Activated CD4-positive, alpha-beta T cell treated with anti-CD3 and anti-CD28 coated beads, Interleukin-2, Interleukin-6, amounts not matched to agents 100 ng/mL and 50 ng/mL, durations not matched to agents 16 hours and 8 hours (primary cell): ENCODE measurements at places on chromosomes 6 and 20.

GRCh38 chr6:41693281-41694240, 41.8 kb downstream of the TFEB start:
- DNase-seq, result no peak

- no peak for DNase-seq
These were observed 20.4 kb upstream of the CTNNBL1 start for GRCh38 chr20:37673444-37673843.

GRCh38 chr6:116323863-116324262, 44.1 kb upstream of the TSPYL1 start:
- no peak for DNase-seq

GRCh38 chr20:51434580-51435247, 107.8 kb downstream of the NFATC2 start:
- no peak for DNase-seq

GRCh38 chr6:126300126-126300525, 39.8 kb upstream of the CENPW start:
- no peak for DNase-seq

- DNase-seq, result no peak
These were observed 67.6 kb downstream of the B4GALT5 start for GRCh38 chr20:49646126-49646525.

GRCh38 chr20:51660672-51661608, 107.2 kb downstream of the ATP9A start:
- DNase-seq, result peak; percentile 38

DNA sequence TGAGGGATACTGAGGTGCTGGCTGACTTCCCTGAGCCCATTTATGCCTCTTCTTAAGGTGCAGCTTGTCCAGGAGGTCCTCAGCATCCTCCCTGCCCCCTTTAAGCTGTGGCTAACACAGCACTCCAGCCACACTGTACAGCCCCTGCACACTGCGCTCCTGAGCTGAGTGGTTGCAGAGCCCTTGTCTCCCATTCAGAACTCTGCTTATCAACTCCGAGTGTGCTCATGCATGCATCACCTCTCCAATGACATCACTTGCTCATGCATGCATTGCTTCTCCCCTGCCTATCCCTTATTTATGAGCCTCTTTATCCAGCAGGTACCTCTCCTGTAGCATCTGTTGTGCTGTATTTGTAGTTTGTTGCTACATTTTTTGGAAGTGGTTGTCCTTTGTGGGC, 124.6 kb downstream of the AIG1 start:
- DNase-seq, result no peak

DNA sequence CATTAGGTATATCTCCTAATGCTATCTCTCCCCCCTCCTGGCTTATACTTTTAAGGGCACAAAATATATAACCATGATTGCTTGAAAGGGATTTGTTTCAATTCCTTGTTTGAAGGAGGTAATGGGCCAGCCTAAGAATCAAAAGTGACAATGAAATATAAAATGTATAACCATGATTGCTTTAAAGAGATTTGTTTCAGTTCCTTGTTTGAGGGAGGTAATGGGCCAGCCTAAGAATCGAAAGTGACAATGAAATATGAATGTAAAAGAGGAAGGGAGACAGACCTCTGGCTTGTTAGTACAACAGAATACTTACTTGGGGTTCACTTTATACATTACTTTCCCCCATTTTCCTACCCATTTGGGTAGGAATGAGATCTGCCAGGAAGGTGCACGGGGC, 55.5 kb downstream of the FOXC1 start:
- DNase-seq, result no peak

GRCh38 chr6:22738194-22738593, 168.8 kb downstream of the HDGFL1 start:
- DNase-seq, result no peak

GRCh38 chr6:11734861-11735613, 43.6 kb downstream of the ADTRP start:
- no peak for DNase-seq

DNA sequence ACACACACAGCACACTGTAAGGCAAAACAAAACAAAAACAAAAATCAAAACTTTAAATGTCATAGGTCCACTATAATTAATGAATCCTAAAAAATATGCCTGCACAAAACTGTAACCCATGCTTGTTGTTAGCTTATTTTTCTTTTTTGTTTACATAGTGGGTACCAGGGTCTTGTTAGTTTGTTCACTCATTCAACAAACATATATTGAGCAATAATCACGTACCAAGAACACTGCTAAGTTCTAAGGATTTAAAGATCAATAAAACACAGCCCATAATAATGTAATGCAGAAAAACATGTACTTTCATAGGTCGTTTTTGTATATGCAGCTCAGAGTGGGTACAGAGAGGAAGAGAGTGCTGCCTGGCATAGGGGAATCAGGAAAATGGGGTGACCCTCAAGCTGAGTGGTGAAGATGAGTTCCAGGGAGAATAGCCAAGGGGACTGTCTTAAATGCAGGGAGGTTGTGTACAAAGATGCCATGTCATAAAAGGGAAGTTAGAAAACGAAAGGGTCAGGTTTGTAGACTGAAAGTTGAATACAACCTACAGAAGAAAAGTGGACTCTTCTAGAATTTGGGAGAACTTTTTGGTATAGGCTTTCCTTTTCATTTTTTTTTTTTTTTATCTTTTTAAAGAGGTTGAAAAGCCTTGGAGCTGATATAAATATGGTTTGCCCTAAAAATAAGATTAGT, 113.3 kb upstream of the TBX18 start:
- DNase-seq, result no peak

- DNase-seq, result no peak
These were observed 67.5 kb upstream of the TFB1M start for GRCh38 chr6:155381673-155382337.

DNA sequence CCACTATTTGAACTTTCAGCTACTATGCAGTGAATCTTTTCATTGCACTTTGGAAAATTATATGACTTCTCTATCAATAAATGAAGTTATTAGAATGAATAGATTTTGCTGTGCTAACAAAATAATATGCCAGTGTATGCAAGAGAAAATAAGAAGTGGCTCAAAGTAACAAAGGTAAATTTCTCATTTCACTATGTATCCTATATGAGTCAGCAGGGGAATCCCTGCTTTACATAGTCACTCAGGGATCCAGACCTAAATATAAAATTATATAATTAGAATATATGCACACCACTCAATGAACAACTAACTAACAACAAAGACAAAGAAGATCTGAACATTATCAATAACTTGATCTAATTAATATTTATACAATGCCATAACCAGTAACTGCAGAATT, 390.8 kb upstream of the IRAK1BP1 start:
- DNase-seq, result no peak

DNA sequence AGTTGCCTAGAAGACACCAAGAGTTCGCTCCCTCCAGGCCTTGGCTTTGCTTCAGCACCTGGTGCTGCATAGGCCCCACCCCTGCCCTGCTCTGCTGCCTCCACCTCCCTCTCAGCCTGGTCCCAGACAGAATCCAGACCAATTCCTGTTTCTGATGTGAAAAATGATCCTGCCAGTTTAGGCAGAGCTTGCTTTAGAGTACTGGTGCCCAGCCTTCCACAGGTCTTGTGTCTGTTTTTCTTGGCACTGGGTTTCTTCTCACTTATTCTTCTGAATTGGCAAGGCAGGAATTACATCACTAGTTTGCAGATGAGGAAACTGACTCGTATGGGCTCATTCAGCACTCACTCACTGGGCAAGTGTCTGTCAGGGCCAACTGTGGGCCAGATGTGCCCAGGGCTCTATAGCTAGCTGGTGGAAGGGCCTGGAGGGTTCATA, 53.0 kb downstream of the HLA-A start:
- DNase-seq, result no peak

GRCh38 chr6:159180001-159180400, 10.8 kb downstream of the FNDC1 start:
- no peak for DNase-seq

GRCh38 chr6:129133770-129134192, 250.8 kb downstream of the LAMA2 start:
- no peak for DNase-seq

DNA sequence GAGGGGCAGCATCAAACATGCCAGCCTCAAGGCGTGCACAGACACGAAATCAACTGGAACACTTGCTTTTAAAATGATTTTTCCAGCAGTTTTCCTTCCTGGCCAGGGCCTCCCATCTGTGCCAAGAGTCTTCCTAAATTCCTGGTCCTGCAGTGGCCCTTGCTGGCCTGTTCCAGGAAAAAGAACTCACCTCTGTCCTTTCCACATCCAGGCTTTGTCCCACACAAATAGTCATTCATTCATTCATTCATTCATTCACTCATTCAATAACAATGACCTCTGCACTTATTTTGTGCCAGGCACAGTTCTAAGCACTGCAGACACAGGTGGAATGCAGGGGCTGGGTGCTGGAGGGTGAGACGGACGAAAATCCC, 89.0 kb upstream of the CCDC167 start:
- DNase-seq, result no peak

GRCh38 chr20:32447136-32448027, 89.3 kb downstream of the ASXL1 start:
- DNase-seq, result no peak

- DNase-seq, result no peak
These were observed 207.0 kb upstream of the SIM1 start for GRCh38 chr6:100671740-100672139.

GRCh38 chr20:19451923-19452295, 239.5 kb downstream of the SLC24A3 start:
- no peak for DNase-seq

- DNase-seq, result no peak
These were observed 176.1 kb upstream of the PLN start for GRCh38 chr6:118371955-118372354.

DNA sequence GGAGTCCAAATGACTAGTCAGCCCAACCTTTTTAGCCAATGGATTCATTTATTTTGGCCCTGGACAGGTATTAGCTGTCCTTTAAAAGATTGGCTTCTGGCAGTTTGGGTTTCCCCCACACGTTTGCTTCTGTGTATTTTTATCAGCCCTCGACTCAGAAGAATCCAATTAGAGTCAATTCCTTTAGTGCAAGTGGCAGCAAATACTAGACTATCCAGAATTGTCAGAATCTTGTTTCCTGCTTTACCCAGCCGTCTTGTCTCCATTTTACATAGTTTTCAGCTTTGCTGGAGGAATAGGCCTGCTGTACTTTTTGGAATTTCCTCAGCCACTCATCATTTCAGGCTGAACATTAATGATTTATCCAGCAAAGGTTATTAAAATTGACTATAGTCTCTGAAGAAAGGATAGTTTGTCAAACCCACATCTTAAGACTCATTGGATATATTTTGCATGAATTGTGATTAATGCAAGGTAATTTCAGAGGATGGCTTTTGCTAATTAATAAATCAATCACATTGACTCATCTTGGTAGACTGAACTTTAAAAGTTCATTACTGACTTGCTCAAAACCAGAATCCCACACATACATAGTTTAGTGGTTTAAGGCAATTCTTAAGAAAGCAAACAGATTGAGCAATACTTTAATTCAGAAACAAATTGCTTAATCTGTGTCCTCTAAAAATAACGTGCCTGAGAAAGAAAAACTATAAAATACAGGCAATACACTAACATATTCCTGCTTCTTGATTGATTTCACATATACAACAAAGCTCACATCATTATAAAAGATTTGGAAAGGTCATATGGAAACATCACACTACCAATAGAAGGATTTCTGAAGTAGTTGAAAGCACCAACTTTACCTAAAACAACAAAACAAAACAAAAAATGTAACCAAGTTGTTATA, 62.9 kb upstream of the ZNF217 start:
- DNase-seq, result peak; percentile 63

DNA sequence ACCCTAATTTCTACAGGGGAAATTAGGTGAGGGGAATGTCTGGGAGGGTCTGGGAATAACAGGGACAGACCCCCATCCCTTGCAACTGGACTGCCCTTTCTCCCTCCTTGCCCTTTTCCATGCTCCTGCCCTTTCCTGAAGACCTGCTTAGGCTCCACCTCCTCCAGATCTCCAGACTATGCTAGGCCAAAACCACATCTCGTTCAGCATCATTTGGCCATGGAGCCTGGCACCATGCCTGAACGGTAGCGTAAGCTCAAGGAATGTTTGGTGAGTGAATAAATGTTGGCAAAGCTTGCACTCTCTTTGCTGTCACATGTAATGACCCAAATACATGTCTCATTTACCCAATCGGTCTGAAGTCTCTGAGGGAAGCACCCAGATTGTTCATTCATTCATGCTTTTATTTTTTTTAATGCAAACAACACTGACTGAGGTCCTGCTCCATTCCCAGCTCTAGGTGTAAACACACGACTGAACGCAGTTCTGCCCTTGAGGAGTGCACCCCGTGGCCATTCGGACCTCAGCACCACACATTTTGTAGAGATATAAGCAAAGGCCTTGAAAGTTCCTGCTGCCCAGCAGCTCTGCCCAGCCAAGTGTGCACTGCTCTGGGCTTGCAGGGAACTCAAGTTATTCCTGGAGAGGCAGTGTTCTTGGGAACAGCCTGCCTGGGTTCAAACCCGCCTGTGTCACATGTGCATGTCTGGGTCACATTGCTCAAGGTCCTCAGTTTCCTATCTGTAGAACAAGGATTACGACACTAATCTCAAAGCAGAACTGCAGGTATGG, 1.1 kb upstream of the GRM4 start:
- DNase-seq, result no peak

DNA sequence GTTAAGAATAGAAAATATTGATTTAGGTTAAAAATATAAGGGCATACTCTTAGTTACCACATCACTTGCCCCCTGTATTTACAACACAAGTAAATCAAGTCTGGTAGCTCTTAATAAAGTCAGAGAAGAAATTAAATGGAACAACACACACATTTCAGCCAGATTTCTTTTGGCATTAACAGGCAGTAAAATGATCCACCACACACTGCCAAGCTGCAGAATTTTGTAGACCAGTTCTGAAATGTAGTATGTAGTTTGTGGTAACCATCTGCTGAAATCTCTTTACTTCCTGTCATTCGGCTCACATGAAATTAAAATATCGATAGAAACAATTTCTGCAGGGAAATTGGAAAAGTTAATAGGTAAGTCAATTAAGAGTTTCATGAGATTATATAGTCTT, 326.8 kb downstream of the KHDRBS2 start:
- DNase-seq, result no peak

DNA sequence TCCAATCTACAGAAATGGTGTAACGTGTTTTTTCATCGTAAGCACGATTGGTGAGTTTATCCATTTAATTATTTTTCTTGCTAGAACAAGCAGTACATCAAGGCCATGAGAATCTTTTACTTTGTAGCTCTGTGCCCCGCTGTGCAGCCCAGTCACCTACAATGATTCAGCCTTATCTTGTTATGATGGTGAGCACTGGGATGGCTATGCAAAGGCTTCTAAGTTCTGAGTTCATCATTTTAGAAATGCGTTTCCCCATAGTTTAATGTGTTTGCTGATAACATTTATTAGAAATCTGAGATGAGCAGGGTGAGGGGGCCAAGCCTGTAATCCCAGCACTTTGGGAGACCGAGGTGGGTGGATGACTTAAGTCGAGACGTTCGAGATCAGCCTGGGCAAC, 111.8 kb upstream of the QKI start:
- DNase-seq, result no peak
